ENCODE measurements at places on chromosomes 5 and 9.
A peak's percentile ranks its signal among the peaks of the same experiment; 100 is the strongest.

DNA sequence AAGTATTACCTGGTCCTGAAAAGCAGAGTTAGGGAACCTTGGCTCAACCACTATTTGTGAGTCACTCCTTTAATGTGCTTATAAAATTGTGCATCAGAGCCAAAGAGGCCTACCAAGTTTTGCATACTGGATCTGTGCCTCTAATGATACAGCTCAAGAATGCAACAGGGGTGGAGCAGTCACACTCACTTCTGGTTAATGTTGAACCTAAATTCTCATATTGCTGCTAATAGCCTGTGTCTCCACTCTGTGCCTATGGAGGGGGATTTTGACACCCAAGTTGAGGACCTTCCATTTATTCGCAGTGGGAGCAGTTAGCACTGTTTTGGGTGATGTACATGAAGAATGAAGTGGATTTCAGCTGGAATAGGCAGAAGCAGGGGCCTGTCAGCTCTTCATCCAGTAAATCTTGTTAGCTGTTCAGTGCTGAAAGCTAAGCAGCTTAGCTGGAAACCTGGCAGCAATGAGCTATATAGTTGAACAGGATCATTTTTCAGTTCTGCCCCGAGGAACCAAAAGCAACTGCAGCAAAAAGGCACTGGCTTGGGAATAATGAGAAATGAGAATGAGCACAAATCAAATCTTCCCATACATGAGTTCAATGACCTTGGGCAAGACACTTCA is 9.7 kb downstream of the SH3TC2 start:
- DNase-seq: no peak

DNA sequence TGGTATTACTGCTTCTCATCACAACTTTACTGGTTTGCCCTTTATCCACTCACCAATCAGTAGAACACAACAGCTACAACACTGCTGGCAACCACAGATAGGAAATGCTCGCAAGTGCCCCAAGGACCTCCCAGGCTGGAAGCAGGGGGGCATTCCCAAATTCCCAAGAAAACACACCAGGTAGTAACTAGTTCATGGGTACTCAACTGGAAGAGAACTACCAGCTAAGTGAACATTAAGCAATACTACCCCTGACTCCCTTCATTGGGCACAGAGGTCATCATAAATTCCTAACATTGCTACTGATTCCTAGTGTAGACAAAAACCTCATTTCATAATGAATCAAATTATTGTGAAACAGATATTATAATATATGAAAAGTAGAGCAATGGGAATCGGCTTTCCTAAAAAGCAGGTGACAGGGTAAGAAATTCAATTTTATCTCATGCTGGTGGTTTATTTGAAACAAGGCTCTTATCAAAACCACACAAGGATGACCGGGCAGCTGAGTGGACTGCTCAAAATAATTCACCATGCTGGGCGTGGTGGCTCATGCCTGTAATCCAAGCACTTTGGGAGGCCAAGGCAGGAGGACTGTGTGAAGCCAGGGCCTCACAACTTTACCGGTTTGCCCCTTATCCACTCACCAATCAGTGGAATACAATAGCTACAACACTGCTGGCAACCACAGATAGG is 81.6 kb downstream of the TLE1 start:
- no peak for DNase-seq

GRCh38 chr9:88268886-88269285 is 119.4 kb upstream of the SPIN1 start:
- no peak for DNase-seq

GRCh38 chr9:115328228-115328627 is 210.3 kb upstream of the TNC start:
- DNase-seq: peak; percentile 12

DNA sequence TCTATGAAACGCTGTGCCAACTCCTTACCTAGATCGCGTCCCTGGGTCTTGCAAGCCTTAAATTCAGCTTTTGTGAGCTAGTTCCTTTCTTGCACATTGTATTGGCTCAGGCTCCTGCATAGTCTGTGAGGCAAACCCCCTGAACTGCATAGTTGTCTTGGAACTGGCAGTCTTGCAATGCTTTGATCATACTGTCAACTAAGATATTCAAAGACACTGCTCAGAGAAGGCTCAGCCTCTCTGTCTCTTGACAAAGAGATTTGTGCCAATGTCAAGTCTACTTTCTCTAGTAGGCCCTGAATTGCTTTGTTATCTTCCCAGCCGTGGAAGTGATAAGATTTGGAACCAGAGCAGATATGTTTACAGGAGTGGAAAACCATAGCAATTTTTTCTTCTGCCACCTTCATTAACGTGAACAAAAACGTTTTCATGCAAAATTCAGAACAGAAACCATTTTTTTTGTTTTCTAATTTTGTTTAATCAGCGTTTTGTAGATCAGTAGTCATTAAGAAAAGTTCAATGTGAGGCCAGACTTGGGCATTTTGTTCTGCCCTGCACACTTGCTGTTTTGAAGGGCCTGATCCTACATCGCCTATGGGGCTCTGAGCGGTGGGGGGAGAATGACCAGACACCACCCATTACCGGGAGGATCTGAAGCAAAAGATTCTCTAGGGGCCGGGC is 27.6 kb upstream of the ENTREP1 start:
- no peak for DNase-seq

GRCh38 chr9:20872340-20872977 is 159.0 kb downstream of the HACD4 start:
- DNase-seq: peak; percentile 72

DNA sequence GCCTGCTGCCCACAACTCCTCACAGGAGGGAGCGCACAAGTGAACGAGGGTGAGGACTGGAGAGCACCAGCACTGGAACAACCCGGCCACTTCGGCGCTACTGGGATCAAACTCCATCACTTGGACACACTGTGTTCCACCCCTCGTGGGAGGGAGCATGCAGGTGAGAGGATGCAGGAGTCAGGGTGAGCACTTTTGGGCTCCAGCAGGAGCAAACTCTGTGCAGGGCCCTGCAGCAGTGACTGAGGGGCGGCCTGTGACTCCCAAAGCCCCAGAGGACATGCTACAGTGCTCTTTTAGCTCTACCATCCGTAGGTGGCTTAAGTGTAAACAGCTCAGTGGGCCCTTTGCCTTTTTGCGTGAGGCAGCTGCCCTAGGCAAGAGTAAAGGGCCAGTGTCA is 4.4 kb upstream of the MOCS2 start:
- DNase-seq: no peak

GRCh38 chr9:20209391-20210340 is 412.6 kb downstream of the MLLT3 start:
- no peak for DNase-seq

DNA sequence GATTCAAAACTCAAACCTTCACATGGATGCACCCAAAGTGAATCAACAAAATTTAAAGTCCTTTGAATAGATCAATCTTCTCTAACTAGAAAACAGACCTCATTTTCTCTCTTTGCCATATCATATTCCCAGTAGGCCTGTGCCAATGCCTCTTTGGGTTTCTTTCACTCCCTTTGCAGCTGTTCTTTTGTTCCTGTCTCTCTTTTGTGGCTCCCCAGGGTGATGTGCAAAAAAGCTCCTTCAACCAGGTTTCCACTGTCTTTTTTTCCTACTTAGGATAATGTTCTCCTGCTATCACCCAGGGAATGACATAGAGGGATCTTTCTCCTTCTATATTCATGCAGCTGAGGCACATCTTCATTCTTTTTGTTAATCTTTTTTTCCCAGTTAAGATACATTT is 54.6 kb downstream of the MARCHF3 start:
- DNase-seq: no peak

DNA sequence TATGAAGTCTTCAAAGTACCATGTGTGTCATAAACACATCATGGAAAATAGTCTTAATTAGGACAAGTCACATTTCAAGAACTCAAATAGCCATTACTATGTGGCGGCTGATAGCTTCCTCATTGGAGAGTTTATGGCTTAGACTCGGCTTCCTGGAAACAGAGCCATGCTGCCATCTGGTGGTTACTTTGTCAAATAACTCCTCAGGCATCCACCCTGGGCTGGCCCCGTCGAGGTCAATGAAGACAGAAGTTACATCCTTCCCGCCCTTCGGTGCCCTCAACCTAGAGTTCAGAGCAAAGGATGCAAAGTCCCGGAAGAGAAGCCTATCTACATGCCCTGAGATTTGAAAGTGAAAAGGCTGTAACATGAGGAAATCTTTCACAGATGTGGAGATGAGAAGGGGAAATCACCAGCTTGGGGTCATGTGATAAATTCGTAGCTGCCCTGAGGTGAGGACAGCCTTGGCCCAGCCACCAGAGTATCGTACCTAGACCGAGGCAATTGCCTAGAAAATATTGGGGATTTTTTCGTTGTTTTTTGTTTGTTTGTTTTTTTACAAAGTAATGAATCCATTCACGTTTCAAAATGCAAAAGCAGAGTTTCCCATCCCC is 45.5 kb upstream of the ZNF169 start:
- peak; percentile 44 for DNase-seq

Data from AG09319 (cell line).